ENCODE measurements at places on chromosomes 5 and 9. TPM values are rescaled to one million over a fixed set of nuclear protein-coding genes. Genes with fewer than 3 reads are reported as not detected.

DNA sequence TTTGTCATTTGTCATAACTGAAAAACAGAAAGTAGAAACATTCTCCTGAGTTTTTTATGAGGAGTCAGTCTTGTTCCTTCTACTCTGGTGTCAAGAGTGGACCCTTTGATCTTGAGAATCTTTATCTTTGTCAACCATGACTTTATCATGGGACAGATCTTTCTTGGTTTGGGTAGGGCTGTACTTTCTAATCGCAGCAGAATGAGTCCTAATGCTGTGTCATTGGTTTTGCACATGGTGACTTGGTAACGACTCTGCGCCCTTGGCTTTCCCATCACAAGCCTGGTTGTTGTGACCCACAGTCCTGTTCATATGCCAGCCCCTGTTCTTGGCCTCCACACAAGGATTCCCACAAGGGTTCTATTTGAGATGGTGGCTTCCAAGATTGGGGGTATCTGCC, 45.6 kb downstream of the AOPEP start:
- no peak for DNase-seq

Gene PCDHGA12
- 1.0 TPM for total RNA-seq

Gene IFNB1
- not detected for total RNA-seq

GRCh38 chr5:39207345-39208045, 11.9 kb downstream of the FYB1 start:
- no peak for DNase-seq

Gene CFAP77
- not detected for total RNA-seq

Gene PCDHA4
- 0.05 TPM for total RNA-seq

Gene LRRC70
- total RNA-seq, result 0.30 TPM

DNA sequence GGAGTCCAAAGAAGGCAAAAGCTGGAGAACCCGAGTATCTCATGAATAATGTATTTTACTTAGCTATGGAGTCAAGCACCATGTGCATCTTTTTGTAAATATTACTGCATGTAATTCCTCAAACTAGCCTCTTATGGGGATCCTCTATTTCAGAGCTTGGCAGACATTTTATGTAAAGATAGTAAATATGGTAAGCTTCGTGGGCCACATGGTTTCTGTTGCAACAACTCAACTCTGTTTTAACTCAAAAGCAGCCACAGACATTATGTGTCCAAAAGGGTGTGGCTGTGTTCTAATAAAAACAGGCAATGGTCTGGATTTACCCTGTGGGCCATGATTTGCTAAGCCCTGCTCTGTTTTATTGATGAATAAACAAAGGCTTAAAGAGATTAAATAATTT, 17.3 kb downstream of the DAPK1 start:
- no peak for DNase-seq

- no peak for DNase-seq
Measured at GRCh38 chr5:91027405-91028139, 355.5 kb downstream of the ARRDC3 start.

GRCh38 chr5:141669520-141669919, 12.5 kb downstream of the ARAP3 start:
- DNase-seq, result no peak

Gene GRPEL2
- total RNA-seq, result 5.1 TPM

Gene GZMA
- not detected for total RNA-seq

DNA sequence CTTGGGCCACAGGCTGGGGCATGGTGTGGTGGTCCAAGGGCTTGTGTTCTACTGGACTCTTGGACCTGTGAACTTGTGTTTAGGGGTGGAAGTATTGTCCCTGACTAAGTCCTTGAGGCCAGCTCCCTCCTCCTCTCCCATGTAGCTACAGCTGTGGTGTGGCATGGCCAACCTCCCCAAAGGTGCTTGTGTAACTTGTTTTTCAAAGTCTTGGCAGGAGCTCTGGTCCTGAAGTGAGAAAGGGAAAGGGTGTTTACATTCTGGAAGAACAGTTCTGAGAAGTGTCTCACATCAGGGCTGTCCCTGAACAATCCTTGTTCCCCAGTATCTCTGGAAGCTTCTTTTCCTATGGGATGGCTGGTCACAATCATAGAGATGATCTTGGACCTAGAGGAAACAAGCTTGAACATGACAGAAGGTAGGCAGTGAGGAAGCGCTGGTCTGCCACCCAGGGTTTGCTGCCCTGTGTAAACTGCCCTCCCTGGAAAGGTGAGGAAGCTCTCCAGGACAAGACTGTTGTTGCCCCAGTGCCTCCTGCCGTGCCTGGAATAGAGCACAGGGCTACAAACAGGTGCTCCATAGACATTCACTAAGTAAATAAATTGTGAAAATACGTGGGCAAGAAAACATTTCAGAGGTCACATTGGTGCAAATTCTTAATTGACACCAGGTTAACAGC, 64.6 kb upstream of the KLF9 start:
- DNase-seq, result peak; percentile 82

DNA sequence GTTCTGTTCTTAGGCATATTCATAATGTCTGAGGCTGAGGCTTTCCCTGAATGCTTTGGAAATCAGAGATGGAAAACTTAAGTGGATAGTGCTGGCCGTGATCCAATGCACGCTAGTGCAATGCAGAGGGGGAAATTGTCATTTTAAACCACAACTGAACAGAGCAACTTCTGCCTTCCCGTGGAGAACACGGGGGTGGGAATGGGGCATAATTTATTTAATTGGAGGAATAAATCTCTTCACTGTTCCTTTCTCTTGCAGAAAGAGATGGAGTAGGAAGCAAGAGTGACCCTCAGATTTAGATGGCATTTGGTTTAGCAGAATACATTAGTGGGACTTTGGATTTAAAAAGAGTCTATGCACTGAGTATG, 22.9 kb upstream of the NREP start:
- no peak for DNase-seq

GRCh38 chr9:136220017-136220729, 15.2 kb upstream of the LHX3 start:
- no peak for DNase-seq

GRCh38 chr9:72948575-72949243, 4.1 kb downstream of the ALDH1A1 start:
- DNase-seq, result no peak

Gene BTNL8
- 0.45 TPM for total RNA-seq

DNA sequence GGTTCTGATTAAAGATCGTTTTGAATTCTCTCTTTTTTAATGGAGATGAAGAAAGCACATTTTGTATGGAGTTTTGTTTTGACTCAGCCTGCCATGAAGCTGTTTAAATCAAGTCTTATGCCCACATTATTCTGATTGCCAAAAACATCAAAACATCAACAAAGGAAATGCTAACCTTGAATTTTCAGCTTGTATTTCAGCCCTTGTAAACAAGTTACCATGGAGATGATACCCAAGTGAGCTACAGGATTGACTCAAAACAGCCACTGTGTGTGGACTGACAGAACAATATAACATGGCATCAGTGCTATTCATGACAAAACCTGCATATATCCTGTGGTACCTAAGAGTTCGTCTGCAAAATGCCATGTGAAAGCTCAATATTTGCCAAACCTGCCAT, 1581.0 kb downstream of the MAT2B start:
- no peak for DNase-seq

DNA sequence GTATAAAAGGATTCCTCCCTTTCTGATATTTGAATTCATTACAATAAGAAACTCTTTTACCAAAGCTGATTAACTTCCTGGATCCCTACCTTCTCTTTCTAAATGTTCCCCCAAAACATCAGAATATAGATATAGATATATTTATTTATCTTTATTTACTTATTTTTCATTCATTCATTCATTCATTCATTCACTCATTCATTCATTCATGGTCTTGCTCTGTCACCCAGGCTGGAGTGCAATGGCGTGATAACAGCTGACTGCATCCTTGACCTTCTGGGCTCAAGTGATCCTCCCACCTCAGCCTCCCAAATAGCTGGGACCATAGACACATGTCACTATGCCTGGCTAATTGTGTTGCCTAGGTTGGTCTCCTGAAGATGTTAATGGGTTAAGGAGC, 30.7 kb downstream of the GIN1 start:
- DNase-seq, result no peak

Gene SNCAIP
- total RNA-seq, result 0.23 TPM

Gene MRPS30
- total RNA-seq, result 27.2 TPM

Gene PCDHAC2
- 0.86 TPM for total RNA-seq

GRCh38 chr9:87382900-87383299, 114.8 kb upstream of the DAPK1 start:
- no peak for DNase-seq

DNA sequence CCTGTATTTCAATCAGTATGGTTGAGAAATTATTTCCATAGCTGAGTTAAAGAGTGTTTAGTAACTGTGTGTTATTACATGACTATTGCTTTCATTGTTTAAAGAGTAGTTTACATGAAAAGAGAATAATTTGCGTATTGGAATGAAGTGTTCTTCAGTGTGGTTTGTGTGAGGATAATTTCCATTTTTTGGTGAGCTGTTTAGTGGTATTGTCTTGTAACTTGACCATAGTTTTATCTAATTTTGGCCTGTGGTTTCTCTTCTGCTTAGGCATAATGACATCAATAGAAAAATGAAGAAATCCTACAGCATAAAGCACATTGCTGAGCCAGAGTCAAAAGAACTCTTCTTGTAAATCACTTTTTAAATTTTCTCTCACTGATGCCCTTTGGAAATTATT, 151.2 kb downstream of the SNCAIP start:
- no peak for DNase-seq

Gene SVEP1
- 1.7 TPM for total RNA-seq

DNA sequence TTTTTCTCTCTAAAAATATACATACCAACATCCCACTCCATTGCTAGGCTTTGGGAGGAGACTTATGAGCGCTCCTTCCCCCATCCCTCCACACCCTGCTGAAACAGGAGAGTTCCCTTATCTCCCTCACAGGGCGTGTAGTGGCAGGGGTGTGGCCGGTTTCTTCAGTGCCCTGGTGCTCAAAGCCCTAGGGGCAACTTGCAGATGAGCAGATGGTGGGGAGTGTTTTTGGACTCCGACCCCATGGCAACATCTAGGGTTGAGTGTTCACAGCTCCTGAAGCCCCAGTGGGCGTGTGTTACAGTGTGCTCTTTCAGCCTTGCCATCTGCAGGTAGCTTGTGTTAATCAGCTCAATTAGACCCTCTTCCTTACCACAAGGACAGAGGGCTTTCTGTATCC, 409.5 kb downstream of the MAT2B start:
- DNase-seq, result no peak

DNA sequence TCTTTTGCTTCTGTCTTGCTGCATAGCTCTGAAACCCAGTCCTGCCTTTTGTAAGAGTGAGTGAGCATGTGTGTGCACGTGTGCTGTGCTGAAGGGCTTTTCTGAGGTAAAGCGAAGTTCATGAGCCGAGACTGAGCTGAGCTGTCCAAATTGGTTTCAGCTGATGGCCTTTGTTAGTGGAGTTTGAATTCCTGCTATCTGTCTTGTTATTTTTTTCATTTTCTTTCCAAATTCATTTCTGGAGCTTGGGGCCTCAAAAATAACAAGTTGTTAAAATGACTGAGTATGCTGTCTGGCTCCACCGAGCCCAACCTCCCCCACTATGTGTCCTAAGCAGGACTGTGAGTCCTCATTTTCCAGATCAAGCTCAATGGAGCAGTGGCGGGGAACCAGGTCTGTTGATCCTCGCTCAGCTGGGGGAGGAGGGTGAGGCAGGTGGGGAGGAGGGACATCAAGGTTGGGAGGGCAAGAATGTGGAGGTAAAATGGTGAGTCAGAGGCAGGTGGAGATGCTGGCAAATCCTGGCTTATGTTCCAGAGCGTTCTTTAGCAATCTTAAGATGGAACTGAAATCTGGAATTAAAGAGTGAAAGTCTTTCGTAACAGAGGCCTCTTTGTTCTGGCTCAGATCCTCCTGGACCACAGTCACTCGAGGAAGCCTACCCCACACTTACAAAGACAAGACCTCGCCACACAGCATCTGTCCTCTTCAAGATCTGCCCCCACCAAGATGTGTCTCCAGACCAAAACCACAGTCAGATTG, 63.9 kb downstream of the SREK1 start:
- no peak for DNase-seq

- DNase-seq, result no peak
Measured at GRCh38 chr9:91546574-91546973, 122.9 kb upstream of the NFIL3 start.

DNA sequence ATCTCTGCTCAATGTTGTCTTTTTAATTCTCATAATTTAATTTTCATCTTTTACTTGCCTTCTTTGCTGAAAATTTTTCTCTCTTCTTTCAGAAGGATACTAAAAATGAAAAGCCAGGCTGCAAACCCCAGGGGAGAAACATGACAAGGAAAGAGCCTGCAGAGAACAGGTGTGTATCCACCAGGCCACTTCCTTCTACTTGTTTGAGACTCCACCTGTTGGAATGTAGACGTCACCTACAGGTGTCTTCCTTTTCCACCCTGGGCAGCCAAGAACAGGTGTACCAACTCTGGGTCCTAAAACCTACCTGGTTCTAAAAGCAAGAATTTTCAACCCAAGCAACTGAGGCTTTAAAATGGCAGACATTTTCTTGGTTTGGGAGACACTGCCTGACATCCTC, 166.8 kb downstream of the ATP10B start:
- no peak for DNase-seq

DNA sequence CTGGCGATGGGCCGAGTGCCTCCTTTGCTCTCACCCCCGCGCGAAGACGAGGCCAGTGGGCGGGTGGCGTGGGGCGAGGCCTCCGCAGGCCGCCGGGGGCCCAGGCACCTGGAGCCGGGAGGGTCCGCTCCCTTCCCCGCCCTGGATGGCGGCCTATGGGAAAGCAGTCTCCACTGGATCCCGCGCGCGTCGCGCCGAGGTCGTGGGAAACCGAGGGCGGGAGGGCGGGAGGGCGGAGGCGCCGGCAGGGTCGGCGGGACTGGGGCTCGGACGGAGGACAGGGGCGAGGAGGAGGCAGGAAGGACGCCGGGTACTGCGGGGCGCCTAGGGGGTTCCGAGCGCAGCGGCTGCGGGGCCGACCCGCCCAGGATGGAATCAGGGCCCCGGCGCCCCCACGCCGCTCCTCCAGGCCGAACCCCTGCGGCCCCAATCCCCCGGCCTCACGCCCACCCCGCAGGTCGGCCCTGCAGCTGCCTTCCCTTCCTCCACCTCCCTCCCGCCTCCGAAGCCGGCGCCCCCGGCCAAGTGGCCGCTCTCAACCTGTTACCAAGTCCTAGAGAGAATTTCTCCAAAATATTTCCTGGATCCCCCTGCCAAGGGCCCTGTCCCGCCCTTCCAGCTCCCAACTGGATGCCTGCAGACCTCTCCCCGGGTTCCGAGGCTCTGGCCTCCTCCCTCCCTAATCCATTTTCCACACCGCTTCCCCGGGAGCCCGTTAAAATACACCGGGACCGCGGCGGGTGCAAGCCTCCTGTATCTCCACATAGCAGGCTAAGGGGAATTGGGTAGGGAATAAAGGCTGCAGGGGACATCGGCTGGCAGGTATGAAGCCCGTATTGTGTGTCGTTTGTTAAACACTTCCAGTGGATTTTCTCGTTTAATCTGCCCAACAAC, 146.3 kb downstream of the ERCC6L2 start:
- DNase-seq, result no peak

- DNase-seq, result no peak
Measured at GRCh38 chr5:56175021-56175420, 58.1 kb downstream of the ANKRD55 start.

DNA sequence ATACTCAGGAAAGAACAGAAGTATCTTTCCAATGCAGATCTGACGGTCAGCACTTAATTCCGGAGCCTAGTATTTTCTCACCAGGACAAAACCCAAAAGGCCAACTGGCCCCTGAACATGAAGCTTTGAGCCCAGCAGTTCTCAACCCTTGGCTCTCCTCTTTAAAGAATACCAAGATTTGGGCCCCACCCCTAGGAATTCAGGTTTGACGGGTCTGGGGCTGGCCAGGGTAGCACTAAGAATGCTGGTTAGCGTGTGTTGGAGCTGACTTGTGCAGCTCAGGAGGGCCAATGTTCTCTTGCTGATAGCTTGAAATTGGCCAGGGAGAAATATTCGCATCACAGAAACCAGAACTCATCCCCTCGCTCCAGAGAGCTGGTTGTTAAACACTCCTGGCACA, 88.3 kb upstream of the PTCH1 start:
- no peak for DNase-seq
